Stimulated activated CD4-positive, alpha-beta T cell treated with anti-CD3 and anti-CD28 coated beads, TNF-alpha, amount 100 ng/mL, for 24 hours (primary cell): ENCODE measurements at places on chromosomes 1 and 21.

DNA sequence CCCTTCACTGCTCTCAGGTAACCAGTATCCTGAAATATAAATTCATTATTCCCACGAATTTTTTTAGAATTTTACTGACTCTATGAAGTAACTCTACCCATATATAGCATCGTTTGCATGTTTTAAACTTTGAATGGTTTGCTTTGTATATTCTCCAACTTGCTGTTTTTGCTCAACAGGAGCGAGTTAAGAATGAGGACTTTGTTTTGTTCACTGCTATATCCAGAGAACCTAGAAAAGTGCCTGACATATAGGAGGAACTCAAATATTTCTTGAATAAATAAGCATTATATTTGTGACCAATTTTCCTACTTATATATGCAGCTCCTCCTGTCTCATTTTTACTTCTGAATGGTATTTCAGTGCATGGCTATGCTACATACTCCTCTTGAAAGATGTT lies 43.4 kb downstream of the NUF2 start:
- DNase-seq: no peak

DNA sequence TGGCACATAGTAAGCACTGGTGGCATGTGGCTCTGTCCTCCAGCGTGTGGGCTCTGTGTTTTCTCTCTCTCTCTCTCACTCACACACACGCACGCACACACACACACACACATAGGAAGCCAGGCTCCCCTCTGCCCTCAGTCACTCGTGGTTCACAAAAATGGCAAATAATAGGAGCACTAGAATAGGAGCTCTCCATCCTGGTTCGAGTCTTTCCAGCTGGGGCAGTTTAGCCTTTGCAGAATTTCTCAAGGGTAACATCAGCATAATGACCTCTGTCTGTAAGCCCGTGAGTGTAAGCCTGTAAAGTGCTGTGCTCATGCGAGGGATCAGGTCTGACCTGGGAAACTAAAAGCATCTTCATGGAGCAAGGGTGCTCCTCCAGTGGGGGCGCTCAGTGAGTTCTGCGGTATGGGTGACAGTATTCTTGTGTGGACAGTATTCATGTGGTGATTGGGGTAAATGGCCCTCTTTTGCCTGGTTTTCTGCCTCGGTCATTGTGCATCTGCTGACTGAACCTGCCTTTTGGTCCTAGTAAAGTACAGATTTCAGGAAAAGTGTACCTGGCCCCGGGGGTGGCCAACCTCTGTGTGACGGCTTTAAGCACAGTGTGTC lies 842 bp upstream of the ZC3H12A start:
- DNase-seq: no peak

GRCh38 chr21:32197896-32198295 lies 81.0 kb downstream of the MIS18A start:
- no peak for DNase-seq

DNA sequence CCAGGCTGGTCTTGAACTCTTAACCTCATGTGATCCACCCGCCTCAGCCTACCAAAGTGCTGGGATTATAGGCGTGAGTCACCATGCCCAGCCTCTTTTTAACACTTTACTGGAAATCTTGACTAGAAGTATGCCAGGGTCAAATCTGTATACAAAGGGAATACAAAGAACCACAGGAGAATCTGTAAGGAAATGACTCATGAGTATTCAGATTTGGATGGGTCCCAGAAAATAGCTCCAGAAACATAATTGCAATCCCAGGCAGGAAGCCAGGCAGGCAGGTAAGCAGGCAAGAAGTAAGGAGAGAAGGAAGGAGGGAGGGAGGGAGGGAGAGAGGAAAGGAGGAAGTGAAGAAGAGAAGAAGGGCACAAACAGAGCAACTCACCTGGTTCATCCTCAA lies 22.8 kb upstream of the TIAM1 start:
- no peak for DNase-seq

- no peak for DNase-seq
Measured at GRCh38 chr1:115908565-115909274, 67.6 kb upstream of the SLC22A15 start.

DNA sequence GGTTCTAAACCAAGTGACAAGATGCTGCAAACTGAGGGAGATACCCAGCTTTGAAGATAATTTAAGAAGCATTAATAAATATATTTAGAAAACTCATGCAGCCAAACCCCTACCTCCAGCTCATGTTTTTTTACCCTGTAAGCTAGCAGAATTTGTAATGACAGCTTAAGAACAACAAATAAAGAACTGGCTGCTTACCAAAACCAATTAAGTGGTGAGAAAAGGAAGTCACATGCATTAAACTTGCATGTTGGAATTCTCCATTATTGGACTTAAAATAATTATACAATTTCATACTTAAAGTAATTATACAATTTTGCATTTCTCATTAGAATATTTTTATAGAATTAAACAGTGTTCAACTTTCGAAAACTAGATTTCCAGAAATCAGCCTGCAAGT lies 75.6 kb upstream of the CNIH3 start:
- no peak for DNase-seq

DNA sequence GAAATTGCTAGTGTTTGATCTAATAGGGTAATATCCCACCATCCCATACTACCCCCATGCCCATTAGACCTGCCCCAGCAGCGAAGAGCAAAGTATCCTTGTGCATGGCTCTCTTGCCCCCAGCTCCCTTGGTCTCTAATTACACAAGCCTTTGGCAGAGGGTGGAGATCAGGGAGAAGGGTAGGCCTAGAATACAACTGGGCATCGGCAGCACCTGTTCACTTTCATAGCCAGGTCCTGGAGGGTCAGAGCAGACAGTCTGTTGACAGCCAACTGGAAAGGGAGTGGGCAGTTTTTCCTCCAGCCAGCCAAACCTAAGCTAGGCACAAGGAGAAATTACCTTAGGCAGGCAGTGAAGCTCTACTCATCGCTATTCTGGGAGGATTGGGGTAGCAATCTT lies 2.7 kb upstream of the PIGC start:
- no peak for DNase-seq
